ENCODE measurements at places on chromosomes 3 and 15. TPM values are rescaled to one million over a fixed set of nuclear protein-coding genes. Genes with fewer than 3 reads are reported as not detected.

- no peak for DNase-seq
- H3K4me1 ChIP-seq, result no peaks in the 10 kb centered on the region
- H3K4me3 ChIP-seq, result no peak overlapping the region
- H3K27ac ChIP-seq, result no peak overlapping the region
Measured at GRCh38 chr3:118488732-118489131, 545.9 kb downstream of the IGSF11 start.

DNA sequence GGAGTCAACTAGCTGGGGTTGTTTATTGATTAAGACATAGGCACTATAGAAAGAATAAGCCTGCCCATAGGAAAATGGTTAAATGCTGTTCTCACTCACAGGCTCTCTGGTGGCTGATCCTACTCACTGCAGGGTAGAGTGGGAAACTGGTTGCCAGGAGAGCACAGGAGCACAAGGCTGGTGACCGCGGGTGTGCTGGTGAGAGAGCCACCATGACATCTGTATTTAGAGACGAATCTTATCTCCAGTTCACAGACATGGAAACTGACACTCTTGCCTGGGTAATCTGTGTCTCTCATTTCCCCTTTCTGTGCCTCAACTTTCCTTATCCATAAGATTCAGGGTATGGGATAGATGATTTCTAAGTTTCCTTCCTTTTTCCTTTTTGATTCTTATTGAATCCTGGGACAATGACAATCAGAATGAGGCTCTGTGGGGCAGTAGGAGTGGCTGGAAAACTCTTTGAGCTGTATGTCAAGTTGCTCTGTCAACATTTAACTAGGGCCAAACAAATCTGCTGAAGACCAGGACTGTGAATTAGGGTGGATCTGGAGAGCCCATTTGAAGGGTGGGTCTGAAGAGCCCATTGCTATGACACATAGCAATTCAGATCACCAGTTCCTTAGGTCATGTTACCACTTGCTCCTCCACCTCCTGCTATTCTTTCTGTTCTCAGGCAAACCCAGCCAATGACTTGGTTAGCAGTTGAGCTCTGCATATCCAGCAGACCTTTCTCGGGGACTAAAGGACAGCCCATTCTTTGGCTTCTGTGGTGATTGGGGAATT, 286.1 kb upstream of the TBL1XR1 start:
- H3K27me3 ChIP-seq, result no peaks in the 10 kb centered on the region
- no peak overlapping the region for H3K4me3 ChIP-seq
- no peak for DNase-seq

DNA sequence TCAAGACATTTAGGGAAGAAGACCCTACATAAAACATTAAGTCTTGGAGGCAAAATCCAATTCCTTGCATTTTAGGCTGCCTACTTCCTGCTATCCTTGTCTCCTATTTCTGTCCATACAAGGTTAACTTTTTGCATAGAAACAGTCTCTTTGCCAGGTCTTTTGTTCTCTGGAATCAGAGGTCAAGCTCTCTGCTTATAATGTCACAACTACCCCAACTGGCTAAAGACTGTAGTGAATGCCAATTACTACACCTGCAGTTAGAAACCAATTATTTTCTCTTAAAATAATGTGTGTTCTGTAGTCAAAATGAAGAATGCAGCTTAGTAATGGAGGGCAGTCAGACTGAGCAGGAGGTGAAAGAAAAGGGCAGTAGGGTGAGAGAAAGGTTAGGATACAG, 856.2 kb downstream of the TUSC7 start:
- H3K27ac ChIP-seq, result no peak overlapping the region
- no peaks in the 10 kb centered on the region for H3K27me3 ChIP-seq
- no peaks in the 10 kb centered on the region for H3K36me3 ChIP-seq

- no peaks in the 10 kb centered on the region for H3K36me3 ChIP-seq
- DNase-seq, result peak; percentile 57
- H3K4me3 ChIP-seq, result peak overlapping the region; percentile 34
Measured at GRCh38 chr3:26623419-26624208, 1.0 kb downstream of the LRRC3B start.

The GABRR3 gene
- total RNA-seq, result not detected
